ENCODE measurements at places on chromosomes 5 and 9.

- no peak for DNase-seq
These were observed 357.4 kb downstream of the PSAT1 start for GRCh38 chr9:78654324-78654723.

DNA sequence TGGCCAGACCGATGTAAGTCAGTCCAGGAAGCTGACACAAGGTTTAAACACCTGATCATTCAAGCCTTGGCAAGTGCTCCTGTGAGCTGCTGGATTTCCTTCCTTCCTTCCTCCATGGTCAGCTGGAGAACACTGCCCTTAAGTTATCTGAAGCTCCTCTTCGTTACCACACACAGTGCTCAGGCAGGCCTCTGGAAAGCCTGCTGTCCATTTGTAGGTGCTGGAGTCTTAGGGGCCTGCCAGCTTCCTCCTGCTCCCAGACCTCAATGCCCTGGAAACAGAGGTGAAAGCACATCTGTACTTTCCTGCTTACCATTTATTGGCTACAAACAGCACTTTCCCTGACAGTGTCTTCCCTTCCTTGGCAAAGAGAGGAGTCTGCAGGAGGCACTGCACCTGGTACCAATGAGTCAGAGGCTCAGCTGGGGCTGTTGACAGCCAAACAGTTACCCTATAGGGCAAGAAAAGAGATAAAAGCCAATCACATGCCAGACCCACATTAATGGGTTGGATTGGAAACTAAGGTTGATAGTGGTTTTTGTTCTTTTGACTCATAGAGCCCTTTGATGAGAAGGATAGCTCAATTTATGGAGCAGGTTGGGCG, 72.6 kb upstream of the PUM3 start:
- DNase-seq, result no peak

- no peak for DNase-seq
These were observed 68.5 kb downstream of the PTCD2 start for GRCh38 chr5:72388646-72389045.

GRCh38 chr9:2285416-2286332, 270.5 kb downstream of the SMARCA2 start:
- no peak for DNase-seq

DNA sequence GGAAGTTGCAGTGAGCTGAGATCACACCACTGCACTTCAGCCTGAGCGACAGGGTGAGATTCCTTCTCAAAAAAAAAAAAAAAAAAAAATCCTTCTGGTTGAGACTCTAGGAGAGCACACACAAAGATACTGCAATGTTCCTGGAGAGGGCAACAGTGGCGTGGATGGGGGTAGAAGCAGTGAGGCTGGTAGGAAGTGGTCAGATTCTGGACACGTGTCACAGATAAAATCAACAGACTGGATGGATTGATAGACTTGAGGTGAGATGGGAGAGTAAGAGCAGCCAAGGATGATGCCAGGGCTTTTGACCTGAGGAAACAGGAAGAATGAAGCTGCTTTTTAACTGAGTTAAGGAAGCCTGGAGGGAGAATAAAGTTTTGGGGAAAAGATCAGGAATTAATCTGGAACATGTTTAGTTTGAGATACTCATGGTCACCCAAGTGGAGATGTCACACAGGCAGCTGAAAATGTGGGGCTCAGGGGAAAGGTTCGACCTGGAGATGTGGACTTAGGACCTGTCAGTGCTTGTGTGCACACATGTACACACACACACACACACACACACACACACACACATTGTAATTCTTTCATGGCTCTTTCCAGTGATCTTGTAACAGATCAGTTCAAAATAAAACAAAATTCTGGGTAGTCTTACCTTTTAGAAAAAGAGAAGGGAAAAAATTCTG, 88.1 kb downstream of the FANCC start:
- no peak for DNase-seq

DNA sequence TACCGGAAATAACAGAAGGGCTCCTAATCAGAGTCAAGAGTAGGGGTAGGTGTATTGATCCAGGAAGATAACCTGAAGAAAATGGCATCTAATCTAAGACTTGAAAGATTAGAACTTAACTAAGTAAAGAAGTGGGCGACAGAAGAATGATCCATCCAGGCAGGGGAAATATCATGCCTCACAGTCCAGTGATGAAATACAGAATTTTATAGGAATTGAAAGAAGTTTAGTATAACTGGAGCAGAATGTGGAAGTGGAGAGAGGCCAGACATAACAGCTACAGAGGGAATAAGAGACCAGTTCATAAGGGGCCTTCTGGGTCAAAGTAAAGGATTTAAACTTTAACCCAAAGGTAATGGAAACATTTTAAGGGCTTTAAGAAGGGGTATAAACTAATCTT, 42.2 kb downstream of the ERP44 start:
- DNase-seq, result no peak

- peak; percentile 42 for DNase-seq
These were observed 11.6 kb upstream of the RAB14 start for GRCh38 chr9:121213136-121213806.

DNA sequence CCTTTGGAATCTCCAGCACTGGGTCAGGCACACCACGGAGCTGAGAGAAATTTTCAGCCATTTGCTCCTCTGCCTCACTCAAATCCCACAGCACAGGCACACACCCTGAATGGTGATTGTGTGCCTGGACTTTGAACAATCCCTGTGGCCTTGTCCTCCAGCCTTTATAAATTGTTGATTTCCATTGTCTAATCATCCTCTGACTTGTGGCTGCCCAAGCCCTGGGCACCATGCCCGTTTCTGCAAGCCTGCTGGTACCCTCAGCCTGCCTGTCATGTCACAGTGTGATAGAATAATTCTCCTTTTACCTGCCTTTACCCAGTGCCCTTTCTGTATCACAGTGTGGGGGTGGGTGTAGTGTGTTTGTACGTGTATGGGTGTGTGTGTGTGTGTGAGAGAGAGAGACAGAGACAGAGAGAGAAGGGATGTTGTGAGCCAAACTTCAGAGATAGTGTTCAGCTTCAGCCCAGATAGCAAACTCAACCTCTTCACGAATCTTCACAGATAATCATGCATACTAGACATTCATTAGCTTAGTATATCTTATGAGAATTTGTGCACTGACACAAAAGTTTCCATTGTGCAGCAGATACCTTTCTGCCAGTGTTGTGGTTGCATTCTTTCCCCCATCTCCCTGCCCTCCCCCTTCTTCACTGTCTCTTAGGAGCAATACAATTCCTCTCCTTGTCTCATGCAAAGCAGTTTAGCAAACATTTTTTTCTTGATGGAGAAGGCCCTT, 27.8 kb upstream of the SLC44A1 start:
- no peak for DNase-seq

DNA sequence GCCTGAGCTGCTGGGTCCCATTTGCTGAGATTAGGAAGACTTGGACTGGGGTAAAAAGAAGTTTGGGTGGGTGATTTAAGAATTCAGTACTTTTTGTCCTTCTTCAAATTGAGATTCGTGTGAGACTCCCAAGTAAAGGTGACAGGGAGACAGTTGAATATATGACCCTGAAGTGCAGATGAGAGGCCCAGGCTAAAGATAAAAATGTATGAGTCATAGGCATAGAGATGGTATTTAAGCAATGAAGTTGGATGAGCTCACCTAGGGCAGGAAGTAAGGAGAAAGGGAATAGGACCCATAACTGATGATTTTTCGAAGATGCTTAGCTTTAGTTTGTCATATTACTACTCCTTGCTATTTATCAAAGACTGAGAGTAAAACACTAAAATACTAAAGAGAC, 255.9 kb upstream of the ADRA1B start:
- DNase-seq, result no peak

- DNase-seq, result no peak
These were observed 5.9 kb upstream of the MAPK9 start for GRCh38 chr5:180297587-180298282.

DNA sequence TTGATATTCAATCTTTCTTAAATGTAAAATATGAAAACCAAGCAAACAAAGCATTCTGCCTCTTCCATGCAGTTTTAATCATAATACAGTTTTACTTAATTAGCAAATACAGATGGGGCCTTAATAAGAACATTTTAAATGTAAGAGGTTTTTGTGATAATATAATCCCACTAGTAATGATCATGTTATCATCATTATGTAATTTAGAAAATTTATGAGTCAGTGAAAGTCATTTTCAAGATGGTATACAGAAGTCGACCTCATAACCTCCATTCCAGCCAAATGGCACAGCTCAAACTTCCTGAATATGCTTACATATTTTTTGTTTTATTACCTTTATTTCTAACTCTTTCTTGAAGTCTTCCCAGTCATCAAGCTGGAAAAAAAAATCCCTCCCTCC, 102.2 kb upstream of the GNA14 start:
- no peak for DNase-seq

Measured in activated T-helper 1 cell treated with anti-CD3 and anti-CD28 coated beads, Interleukin-2, amount 50 U/mL, for 16 hours (primary cell).